Dermis microvascular lymphatic vessel endothelial cell (primary cell): ENCODE measurements at places on chromosomes 1 and 21. TPM values are rescaled to one million over a fixed set of nuclear protein-coding genes. Genes with fewer than 3 reads are reported as not detected.

The RNF223 gene
- under 0.01 TPM in 1 of 2 replicates, not detected in the other for total RNA-seq

The RASSF5 gene
- 0.13 TPM in 2 replicates for total RNA-seq

The RAP1GAP gene
- total RNA-seq = not detected in 2 replicates

The LCE7A gene
- not detected in 2 replicates for total RNA-seq

The LAX1 gene
- total RNA-seq = under 0.01 TPM in 2 replicates

The GNG12 gene
- total RNA-seq = 144 and 222 TPM in 2 replicates

The IFI44L gene
- 0.26 and 0.38 TPM in 2 replicates for total RNA-seq

The MGST3 gene
- 165 and 169 TPM in 2 replicates for total RNA-seq

The RIPPLY3 gene
- total RNA-seq = under 0.01 TPM in 1 of 2 replicates, not detected in the other

The SPRR3 gene
- total RNA-seq = not detected in 2 replicates

The STIL gene
- 4.6 and 7.2 TPM in 2 replicates for total RNA-seq

The BARHL2 gene
- not detected in 2 replicates for total RNA-seq

The RHOU gene
- total RNA-seq = 18.9 and 31.5 TPM in 2 replicates

The NUAK2 gene
- total RNA-seq = 3.1 and 3.5 TPM in 2 replicates

The KLF17 gene
- total RNA-seq = not detected in 2 replicates

The OR2M3 gene
- total RNA-seq = not detected in 2 replicates

The NUDT4B gene
- 11.9 and 20.7 TPM in 2 replicates for total RNA-seq

The L1TD1 gene
- total RNA-seq = not detected in 2 replicates

The LIPI gene
- total RNA-seq = not detected in 2 replicates

The PLA2G2F gene
- total RNA-seq = not detected in 2 replicates

The DMRTA2 gene
- total RNA-seq = under 0.01 TPM in 1 of 2 replicates, not detected in the other

The FNDC10 gene
- total RNA-seq = 0.39 and 1.3 TPM in 2 replicates

The CXADR gene
- 48.3 and 75.1 TPM in 2 replicates for total RNA-seq

The ZMYND12 gene
- total RNA-seq = 0.51 and 0.89 TPM in 2 replicates

The DNM3 gene
- total RNA-seq = 0.51 and 2.5 TPM in 2 replicates

The RGS4 gene
- total RNA-seq = 8.5 and 9.2 TPM in 2 replicates

The ESRRG gene
- not detected in 2 replicates for total RNA-seq

The SLAMF1 gene
- under 0.01 and 0.13 TPM in 2 replicates for total RNA-seq

The LCE2C gene
- total RNA-seq = not detected in 2 replicates

The ALPL gene
- under 0.01 and 0.26 TPM in 2 replicates for total RNA-seq

The C1orf105 gene
- not detected in 2 replicates for total RNA-seq

The ZNF644 gene
- 35.9 and 40.1 TPM in 2 replicates for total RNA-seq

The MPL gene
- total RNA-seq = 0.13 TPM in 2 replicates

The TMOD4 gene
- 0.25 TPM in 1 of 2 replicates, not detected in the other for total RNA-seq

The GFI1 gene
- under 0.01 TPM in 1 of 2 replicates, not detected in the other for total RNA-seq

The RHBG gene
- not detected in 2 replicates for total RNA-seq

The SGIP1 gene
- 20.3 and 45.4 TPM in 2 replicates for total RNA-seq

The SPRR2G gene
- not detected in 2 replicates for total RNA-seq

The SPRR1B gene
- not detected in 2 replicates for total RNA-seq

The MPC2 gene
- 16.9 and 22.7 TPM in 2 replicates for total RNA-seq

The NBPF19 gene
- total RNA-seq = 1.8 and 2.4 TPM in 2 replicates

The MTARC1 gene
- total RNA-seq = 1.0 and 3.6 TPM in 2 replicates

The TMEM82 gene
- total RNA-seq = 0.13 TPM in 1 of 2 replicates, not detected in the other

The C1orf210 gene
- not detected in 2 replicates for total RNA-seq

The LAMC1 gene
- 337 and 395 TPM in 2 replicates for total RNA-seq

The CD1E gene
- total RNA-seq = not detected in 2 replicates

The AGMAT gene
- 0.38 and 0.90 TPM in 2 replicates for total RNA-seq

The LRRC39 gene
- total RNA-seq = under 0.01 TPM in 1 of 2 replicates, not detected in the other

The AMY1B gene
- not detected in 2 replicates for total RNA-seq

The NUDT17 gene
- 1.9 and 2.8 TPM in 2 replicates for total RNA-seq

The CD84 gene
- total RNA-seq = not detected in 2 replicates

The MYOM3 gene
- under 0.01 TPM in 1 of 2 replicates, not detected in the other for total RNA-seq

The SOX13 gene
- 7.4 and 8.9 TPM in 2 replicates for total RNA-seq

The TFAP2E gene
- total RNA-seq = 0.13 TPM in 2 replicates

The TSPAN2 gene
- total RNA-seq = 1.3 and 5.9 TPM in 2 replicates

The CDC42BPA gene
- total RNA-seq = 53.0 and 55.0 TPM in 2 replicates

The HPCA gene
- not detected in 2 replicates for total RNA-seq
